ENCODE measurements at places on chromosomes 7 and 10. TPM values are rescaled to one million over a fixed set of nuclear protein-coding genes. Genes with fewer than 3 reads are reported as not detected.

CDC14C gene
- total RNA-seq = not detected

IFIT5 gene
- 13.7 TPM for total RNA-seq

ANKRD2 gene
- total RNA-seq = 0.60 TPM

GPR15LG gene
- total RNA-seq = not detected

HABP2 gene
- not detected for total RNA-seq

GSTO1 gene
- total RNA-seq = 78.2 TPM

ERLIN1 gene
- 45.0 TPM for total RNA-seq

FXYD4 gene
- total RNA-seq = not detected

GRM8 gene
- total RNA-seq = not detected

DNA sequence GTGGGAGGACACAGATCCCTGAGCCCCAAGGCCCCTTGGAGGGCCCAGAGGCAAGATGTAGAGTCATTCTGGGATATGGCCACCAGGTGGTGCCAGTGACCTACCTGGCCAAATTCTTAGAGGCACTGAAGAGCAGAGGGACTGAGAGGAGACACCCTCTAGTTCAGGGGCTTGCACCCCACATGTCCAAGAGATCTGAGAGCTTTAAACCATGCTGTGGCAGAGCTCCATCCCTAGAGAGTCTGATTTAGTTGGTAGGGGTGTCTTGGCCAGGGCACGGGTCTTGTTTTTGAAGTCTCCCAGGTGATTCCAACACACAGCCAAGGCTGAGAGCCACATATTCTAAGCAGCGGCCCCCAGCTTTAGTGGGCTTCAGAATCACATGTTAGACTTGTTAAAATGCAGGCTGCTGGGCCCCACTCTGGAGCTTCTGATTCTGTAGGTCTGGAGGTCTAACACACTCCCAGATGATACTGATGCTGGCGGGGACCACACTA lies 52.5 kb downstream of the PRF1 start:
- DNase-seq = no peak

- no peak for DNase-seq
These were observed 380.7 kb downstream of the RPS24 start for GRCh38 chr10:78414380-78414779.

- DNase-seq = no peak
These were observed 763.2 kb upstream of the LRRTM3 start for GRCh38 chr10:66162560-66163143.

DNA sequence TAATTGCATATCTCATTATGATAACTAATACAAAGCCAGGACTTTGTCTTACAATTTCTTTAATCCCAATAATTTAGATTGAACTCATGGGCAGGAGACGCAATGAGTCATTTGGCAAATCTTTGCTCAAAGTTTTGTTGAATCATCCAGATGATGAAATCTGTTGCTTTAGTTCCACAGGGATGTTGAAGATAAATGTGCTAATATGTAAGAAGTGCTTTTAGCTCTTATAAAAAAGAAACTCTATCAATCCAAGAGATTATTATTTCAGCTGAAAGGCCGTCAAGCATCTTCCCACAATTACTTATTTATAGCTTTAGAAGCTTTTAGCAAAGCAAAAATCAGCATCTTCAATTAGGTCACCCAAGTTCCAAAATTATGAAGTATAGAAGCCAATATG lies 36.8 kb upstream of the ANK3 start:
- DNase-seq = no peak

- no peak for DNase-seq
These were observed 136.9 kb downstream of the CUBN start for GRCh38 chr10:16992611-16993119.

DNA sequence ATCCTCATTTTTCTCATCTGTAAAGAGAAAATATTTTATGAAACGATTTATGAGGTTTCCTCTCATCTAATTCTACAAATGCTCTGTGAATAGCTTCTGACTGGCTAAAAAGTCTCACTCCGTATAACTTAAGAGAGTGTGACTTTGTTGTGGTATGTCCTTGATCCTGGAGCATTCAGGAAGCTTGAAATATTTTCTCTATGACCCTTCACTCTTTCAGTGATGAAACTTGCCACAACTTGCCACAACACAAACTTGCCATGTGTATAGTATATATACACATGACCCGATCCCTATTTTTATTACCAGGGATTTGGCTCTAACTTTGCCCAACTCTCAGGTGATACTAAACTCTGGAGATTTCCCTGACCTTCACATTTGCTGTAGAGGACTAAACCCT lies 74.1 kb downstream of the TES start:
- no peak for DNase-seq

DNA sequence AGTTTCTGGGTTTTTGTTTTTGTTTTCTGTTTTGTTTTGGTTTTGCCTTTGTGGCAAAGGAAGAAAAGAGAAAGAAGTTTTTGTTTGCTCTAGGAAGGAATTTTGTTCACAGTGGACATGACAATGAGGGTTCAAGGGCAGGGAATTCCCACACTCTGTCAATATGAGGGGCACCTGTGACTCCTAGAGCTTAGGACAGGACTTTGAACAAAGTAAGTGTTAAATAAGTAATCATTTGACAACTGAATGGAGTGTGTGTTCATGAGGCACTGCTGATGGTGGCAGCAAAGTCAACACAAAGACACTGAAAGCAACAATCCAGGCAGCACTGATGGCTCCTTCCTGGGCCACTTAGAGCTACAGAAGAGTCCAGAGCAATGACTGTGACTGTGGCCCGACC lies 1381.1 kb upstream of the LRRTM3 start:
- DNase-seq = no peak

DNA sequence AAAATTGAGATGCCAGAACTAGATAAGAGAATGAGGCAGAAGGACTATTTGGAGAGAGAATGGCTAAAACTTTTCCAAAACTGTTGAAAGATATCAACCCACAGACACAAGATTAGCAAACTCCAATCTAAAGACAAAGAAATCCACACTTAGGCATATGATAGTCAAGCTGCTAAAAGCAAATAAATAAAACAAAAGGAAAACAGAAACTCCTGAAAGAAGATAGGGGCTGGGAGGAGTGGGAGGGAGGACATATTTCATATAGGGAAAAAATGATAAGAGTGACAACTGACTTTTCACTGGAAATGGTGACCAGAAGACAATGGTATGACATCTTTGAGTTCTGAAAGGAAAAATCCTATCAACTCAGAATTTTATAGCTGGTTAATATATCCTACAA lies 105.4 kb upstream of the ADO start:
- no peak for DNase-seq

- DNase-seq = no peak
These were observed 178.2 kb downstream of the TRIL start for GRCh38 chr7:28779954-28780353.

DNA sequence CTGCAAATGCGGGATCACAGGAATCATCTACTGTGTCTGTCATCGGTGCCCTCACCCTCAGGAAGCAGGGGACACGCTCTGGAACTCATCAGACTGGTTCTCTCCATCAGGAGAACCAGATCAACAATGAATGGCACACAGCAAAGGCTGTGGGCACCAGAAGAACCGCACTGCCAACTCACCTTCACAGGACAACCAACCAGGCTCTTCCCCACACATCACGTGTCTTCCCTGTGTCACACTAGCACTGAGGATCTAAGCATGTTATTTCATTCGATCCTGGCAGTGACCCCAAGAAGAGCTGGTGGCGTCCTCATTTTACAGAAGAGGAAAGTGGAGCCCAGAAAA lies 106.1 kb downstream of the TNS3 start:
- DNase-seq = no peak

- no peak for DNase-seq
These were observed 6.5 kb downstream of the GDI2 start for GRCh38 chr10:5806745-5807144.

DNA sequence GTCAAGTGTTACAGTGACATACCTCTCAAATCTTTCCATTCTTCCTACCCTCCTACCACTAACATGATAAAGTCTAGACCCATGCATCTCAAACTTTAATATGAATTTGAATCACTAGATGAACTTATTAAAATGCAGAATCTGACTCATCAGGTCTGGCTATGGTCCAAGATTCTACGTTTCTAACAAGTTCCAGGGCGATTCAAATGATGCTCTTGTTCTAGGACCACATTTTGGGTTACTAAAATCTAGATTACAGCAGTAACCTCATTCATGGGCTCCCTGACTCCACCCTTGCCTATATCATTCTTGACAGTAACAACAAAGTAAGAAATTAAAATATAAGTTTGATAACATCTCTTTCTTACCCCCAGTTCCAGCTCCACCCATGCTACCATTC lies 124.8 kb upstream of the LSM8 start:
- no peak for DNase-seq

GRCh38 chr10:61197057-61197456 lies 253.1 kb upstream of the RHOBTB1 start:
- DNase-seq = no peak

DNA sequence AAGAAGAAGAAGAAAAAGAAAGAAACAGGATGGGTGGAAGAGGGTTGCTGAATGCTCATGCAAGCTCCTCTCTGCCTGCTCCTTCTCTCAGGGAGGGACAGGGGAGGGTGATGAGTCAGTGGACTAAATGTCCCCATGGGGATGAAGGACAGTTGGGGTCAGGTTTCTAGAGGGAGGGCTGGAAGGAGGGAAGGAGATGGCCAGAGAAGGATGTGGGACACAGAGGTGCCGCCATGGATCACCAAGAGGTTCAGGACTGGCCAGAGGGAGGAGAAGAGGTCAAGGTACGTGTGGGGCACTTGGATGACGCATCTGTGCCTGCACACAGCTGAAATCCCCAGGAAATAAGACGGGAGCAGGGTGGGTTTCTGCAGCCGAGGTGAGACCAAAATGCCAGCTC lies 88.9 kb upstream of the GTF2I start:
- DNase-seq = no peak

- DNase-seq = peak; percentile 52
These were observed 43.4 kb downstream of the FOXL3 start for GRCh38 chr7:333393-333764.

GRCh38 chr10:70981936-70982335 lies 93.6 kb upstream of the PCBD1 start:
- peak; percentile 32 for DNase-seq

- no peak for DNase-seq
These were observed 18.4 kb upstream of the STEAP2 start for GRCh38 chr7:90192876-90193750.

GRCh38 chr10:85557077-85557476 lies 809.5 kb downstream of the GRID1 start:
- DNase-seq = no peak

DNA sequence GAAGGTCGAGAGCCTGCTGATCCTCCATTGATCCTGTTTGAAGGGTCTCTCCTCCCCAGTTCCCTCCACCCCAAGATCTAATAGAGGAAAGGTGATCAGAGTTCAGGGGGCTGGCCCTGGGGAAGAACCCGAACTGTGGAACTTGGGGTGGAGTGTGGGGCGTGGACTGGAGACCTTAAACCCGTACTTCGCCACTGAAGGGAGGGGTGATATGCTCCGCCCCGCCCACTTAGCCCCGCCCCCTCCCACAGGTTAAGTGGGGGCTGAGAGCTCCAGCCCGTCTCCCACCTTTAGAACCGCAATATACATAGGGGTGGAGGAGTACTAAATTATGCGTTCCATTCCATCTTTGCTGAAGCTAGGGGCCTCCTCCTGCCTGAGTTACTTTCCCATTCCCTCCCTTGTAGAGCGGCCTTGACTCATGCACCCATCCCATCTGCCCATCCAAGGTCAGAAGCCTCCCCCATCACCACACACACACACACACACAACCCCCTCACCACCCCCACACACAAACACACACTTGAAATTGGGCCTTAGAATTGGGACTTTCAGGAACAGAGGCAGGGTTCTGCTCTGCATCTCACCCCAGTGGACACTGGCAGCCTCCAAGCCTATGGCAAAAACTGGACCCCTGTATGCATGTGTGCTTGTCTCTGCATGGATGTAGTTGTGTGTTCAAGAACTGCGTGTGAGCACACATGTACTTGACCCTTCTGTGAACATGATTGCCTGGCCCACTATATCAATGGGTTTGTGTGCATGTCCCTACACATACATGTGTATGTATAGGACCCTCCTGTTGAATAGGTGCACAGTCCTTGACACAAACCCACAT lies 991 bp downstream of the SEMA4G start:
- no peak for DNase-seq

GRCh38 chr10:25849988-25850387 lies 84.0 kb upstream of the MYO3A start:
- no peak for DNase-seq

GRCh38 chr7:155166673-155167370 lies 96.7 kb downstream of the HTR5A start:
- no peak for DNase-seq

GRCh38 chr10:24723788-24724380 lies at the start of gene ARHGAP21:
ARHGAP21 (minus strand) TSS chr10:24723887; CDS start chr10:24721899, 1,988 bp downstream.
- DNase-seq = no peak

DNA sequence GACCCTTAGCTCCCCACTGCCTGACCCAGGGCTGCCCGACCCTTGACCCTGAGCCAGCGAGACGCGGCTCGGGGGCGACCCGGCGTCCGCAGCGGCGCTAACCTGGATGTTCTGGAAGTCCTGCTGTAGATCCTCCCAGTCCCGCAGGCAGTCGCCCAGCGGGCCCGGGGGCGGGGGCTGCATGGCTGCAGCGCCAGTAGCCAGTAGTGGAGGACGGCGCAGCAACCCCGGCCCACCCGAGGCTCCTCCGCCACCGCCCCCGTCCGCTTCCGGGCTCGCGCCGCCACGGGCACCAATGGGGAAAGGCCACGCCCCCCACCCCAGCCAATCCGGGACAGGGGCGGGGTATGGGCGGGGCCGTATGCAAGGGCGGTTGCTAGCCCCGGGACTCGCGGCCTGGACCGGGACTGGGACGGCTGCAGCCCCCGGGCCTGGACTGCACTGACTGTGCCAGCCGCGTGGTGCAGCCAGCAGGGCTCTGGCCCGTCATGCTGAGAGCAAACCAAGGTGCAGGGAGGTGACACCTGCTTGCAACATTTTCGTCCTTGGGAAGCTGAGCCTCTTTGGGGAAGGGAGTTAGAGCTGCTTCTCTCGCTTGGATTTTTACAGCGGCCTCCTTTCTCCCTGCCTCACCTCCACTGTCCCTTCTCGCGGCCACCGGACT lies at the start of gene TMEM120A:
TMEM120A (minus strand) TSS at position 208 of the 664 bp plus-strand sequence; CDS start at position 183, 25 bp downstream.
- peak; percentile 98 for DNase-seq

DNA sequence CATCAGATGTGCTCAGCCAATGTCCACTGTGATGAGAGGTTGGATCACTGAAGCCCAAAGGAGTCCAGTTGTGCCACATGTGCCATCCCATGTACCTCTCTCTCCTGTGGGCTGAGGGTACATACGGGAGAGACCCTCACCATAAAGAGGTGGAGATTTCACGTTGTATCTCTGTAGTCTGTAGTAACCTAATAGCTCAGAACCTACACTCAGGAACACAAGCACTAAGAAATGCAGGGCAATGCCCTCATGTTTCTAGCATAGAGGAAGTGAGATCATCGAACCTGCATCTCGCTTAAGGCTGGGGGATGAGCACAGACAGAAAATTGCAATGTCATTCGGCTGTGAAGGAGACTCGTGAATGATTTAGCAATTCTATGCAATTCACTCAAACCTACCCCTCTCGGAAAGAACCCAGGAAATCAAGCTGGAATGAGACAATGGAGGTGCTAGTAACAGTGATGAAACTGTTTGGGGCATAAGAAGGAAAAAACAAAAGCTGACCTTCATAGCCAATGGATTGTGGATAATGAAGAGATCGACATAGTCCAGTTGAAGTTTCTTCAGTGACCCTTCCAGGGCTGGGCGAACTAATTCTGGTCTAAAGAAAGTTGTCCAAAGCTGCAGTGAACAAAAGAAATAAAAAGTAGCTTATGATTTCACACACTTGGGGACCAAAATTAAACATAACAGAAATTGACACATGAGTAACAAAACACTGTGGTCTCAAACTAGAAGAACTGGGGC lies 80.3 kb upstream of the UCN3 start:
- no peak for DNase-seq
